ELR (cell line): ENCODE measurements at places on chromosomes 12 and 14.

DNA sequence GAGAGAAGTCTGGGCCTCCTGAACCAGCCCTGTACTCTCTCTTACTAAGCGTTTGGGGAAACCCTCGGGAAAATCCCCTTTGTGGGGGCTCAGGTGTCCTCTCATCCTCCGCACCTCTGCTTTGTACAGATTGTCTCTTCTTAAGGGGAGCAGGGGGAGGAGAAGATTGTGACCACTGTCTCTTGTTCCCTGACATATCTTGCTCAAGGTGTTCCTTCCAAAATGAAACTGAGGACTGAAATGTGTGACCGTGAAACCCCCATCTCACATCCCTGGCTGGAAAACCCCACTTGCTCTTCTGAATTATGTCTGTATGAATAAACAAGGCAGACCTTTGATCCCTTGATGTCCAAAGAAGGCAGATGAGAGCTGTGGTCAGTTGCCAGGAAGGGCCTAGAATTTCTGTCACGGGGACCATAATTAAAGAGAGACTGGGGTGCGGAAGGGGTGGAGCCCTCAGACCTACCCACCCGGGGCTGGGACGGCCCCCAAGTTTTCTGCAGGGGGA is 369.8 kb downstream of the AACS start:
- DNase-seq = no peak

DNA sequence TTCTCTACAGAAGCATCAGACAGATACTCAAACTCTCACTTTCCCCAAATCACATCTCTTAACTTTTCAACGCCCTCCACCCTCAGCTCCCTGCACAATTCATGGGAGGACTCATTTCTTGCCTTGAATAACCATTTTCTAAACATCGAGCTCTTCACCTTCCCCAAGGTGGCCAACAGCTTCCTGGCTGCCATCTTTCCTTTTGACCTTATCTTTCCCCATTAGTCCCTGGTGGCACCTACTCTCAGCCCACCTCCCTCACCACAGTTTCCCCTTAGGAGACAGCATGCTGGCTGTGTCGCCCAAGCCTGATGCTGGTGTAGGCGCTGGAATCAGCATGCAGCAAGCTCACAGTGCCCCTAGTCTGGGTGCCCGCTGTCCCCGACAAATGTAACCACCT is 8.4 kb upstream of the OAS1 start:
- DNase-seq = no peak

DNA sequence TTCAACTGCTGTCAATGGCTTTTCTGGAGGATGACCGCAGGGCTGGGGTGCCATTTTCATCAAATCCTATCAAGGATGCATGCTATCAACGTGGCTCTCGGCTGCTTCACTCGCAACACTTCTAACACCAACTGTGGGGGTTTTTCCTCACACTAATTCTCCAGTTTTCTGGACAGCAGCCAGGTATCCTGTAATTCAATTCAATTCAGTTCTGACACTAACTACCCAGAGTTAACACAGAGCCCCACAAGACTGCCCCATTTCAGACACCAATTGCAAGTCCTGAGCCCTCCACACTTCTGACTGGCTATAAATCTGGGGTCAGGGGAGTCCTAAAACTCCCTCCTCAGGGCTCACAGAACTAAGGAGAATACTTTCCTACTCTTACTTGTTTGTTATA is 55.3 kb upstream of the TMCC3 start:
- DNase-seq = no peak

- no peak for DNase-seq
These were observed 144.7 kb upstream of the FUT8 start for GRCh38 chr14:65267856-65268255.

DNA sequence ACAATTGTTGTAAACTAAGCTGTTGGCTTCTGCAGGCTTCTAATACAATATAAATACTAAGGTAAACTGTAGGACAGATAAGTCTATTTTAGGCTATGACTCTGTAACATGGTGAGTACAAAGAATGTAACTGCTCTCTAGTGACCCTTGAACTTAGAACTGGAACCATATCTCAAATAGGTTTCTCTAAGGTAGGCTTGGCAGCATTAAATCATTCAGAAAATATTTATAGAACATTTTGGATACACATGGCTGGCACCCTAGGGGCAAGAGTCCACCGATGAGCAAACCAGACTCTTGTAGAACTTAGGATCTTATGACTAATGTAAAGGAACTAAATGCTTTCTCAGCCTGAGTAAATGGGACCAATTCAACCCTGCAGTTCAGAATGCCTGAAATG is 19.4 kb upstream of the SLC25A3 start:
- peak; percentile 21 for DNase-seq

- no peak for DNase-seq
These were observed 15.6 kb downstream of the TTC6 start for GRCh38 chr14:37610945-37611523.

DNA sequence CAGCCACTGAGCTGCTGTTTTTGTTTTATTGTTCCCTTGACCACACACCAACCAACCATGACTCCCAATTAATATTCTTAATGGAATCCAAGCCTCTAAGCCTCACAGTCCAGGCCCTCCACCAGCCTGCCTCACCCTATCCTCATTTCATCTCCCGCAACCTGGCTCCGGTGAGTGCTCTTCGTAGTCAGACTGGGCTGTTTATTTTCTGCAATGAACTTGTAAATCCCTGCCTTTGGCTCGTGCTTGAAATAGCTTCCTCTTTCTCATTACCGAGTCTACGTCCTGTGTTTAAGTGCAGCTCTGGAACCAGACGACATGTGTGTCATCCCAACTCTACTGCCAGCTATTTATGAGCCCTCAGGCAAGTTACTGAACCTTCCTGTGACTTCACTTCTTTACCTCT is 12.4 kb upstream of the ETFBKMT start:
- DNase-seq = peak; percentile 72

GRCh38 chr12:75705749-75706711 is 194.6 kb upstream of the KRR1 start:
- DNase-seq = peak; percentile 92

DNA sequence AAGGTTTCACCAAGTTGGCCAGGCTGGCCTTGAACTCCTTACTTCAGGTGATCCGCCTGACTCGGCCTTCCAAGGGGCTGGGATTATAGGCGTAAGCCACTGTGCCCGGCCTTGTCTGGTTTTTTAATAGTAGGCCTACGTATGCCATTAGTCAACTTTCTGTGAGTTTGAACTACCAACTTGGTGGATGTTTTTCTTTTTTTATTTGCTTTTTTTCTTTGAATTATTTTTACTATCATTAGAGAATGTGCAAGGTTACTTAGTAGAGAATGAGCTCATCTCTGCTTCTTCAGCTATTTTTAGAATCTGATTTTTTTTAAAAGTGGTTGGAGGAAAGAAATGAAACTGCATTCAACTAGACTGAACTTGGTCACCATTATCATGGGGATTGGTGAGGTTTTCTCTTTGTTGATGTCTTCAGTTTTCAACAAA is 51.4 kb downstream of the HMGA2 start:
- no peak for DNase-seq

- DNase-seq = no peak
These were observed 16.4 kb downstream of the MANSC1 start for GRCh38 chr12:12333407-12334366.

GRCh38 chr12:64840949-64841717 is 16.7 kb downstream of the TBC1D30 start:
- DNase-seq = no peak

DNA sequence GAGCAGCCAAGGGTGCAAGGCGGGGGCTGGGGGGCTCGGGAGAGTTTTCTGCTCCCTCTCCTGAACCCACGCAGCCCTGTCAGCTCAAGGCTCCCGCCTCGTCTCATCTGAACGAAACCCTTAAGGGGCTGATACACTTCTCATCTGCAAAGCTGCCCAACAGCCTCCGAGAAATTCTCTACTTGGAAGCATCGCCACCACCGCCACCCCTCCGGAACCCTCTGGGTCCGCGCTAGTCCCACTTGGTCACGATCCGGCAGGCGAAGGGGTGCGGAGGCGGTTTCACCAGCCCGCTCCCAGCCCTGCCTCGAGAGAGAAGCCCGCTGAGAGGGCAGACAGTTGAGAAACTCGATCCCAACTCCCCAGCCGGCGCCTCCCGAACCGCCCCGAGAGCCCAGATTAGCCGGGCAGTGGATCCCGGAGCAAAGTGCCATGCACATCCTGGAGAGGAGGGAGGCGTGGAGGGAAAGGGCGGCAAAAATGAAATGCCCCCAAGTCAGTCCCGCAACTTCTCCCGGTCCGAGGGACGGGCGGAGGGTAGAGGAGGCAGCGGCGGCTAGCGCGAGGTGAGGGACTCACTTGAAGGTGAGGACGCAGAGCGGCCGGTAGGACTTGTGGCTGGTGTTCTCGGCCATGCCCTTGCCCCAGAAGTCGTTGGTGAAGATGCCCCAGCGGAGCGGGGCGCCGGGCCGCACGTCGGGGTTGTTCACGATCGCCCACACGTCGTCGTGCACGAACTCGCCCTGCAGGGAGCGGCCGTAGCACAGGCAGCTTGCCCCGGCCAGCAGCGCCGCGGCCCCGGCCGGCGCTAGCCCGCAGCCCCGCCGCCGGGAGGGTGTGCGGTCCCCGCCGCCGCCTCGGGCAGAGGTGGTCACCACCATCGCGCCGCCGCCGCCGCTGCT is 620 bp downstream of the TMTC1 start:
- DNase-seq = no peak

GRCh38 chr14:70706177-70706576 is 64.5 kb downstream of the TTC9 start:
- DNase-seq = no peak

- no peak for DNase-seq
These were observed 272.6 kb downstream of the DAD1 start for GRCh38 chr14:22316473-22316872.

DNA sequence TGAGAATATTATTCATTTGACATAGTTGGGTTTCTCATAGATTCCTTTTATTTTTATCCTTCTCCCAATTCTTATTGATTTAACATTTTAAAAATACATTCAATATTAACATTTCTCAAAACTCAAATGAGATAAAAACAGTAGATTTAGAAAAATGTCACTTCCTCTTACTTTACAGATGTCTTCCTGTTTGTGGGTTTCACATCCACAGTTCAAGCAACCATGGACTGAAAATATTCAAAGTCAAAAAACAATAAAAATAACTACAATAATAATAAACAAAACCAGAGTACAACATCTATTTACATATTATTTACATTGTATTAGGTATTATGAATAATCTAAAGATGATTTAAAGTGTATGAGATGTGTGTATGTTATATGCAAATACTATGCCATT is 111.3 kb upstream of the SLC16A7 start:
- no peak for DNase-seq

GRCh38 chr12:68056300-68056699 is 67.1 kb downstream of the IFNG-AS1 start:
- no peak for DNase-seq

- no peak for DNase-seq
These were observed 346.3 kb downstream of the ETNK1 start for GRCh38 chr12:22971247-22971646.

DNA sequence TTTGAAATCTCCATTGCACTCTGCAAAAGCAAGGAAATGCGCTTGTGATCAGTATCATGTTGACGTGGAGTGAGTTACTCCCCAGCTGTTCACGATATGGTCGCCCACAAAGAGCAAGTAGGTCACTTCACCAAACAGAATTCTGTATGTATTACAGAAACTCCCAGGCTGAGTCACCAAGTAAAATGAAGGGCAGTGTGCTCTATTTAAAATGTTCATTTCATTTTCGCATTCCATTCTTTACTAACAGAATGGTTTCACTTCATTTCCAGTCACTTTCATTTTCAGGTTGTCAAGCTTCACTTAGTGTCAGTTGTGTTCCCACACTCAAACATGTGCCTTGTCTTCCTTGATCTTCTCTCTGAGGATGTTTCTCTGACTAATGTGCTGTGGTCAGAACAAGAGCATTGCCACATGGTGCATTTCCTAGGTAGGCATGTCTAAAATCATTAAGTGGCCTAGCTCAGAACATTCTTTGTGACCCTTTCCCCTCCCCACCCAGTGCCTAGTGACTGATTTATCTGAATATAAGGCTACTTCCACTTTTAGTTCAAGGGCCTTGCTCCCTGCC is 391.2 kb downstream of the RAD51B start:
- DNase-seq = peak; percentile 94

GRCh38 chr12:56127485-56127887 is 581 bp upstream of the ESYT1 start:
- no peak for DNase-seq

GRCh38 chr12:51925346-51926063 is 18.2 kb downstream of the ACVRL1 start:
- DNase-seq = no peak

GRCh38 chr12:47017041-47017713 is 62.2 kb upstream of the PCED1B start:
- no peak for DNase-seq

DNA sequence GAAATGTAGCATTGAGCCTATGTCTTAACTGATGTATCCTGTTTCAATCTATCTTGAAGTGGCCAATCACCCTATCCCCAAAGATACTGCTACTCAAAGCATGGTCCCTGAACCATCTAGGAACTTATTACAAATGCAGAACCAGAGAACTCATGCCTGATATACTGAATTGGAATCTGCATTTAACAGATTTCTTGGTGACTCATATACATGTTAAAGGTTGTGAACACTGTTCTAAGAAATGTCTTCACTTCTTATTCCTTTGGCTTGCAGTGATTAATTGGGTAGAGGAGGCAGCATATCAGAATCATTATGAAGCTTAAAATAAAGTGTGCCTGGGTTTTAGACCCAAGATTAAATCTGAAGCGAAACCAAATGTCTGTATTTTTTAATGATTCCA is 795.6 kb downstream of the DIO2 start:
- DNase-seq = no peak

GRCh38 chr12:122724641-122725243 is 5.9 kb downstream of the HCAR1 start:
- DNase-seq = no peak

DNA sequence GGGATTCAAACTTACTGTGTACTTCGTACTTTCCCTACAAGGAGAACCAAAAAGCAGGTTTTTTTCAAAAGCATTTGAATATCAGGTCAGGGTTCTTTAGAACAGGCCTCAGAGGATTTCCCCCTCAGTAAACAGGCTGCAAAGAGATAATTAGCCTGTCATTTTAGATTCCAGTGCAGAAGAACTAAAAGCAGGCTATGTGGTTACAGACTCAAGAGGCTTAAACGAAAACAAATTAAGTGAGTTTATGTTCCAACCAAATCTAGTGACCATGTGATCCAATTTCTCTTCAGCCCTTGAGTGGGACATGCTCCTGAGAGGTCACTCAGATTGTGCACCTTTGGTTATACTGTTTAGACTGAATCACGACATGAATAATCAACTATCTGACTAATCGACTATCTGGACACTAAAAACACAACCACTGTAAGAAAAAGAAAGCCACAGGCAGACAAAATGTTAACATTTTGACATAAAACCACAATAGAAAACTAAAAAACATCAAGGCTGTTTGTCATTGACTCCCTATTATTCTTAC is 4.5 kb downstream of the TMED8 start:
- DNase-seq = peak; percentile 70
